ENCODE measurements at places on chromosomes 3 and 15. TPM values are rescaled to one million over a fixed set of nuclear protein-coding genes. Genes with fewer than 3 reads are reported as not detected.

SIDT1 gene
- total RNA-seq, result not detected

UBAP1L gene
- 4.6 TPM for total RNA-seq

FBN1 gene
- total RNA-seq, result 12.6 TPM

DNA sequence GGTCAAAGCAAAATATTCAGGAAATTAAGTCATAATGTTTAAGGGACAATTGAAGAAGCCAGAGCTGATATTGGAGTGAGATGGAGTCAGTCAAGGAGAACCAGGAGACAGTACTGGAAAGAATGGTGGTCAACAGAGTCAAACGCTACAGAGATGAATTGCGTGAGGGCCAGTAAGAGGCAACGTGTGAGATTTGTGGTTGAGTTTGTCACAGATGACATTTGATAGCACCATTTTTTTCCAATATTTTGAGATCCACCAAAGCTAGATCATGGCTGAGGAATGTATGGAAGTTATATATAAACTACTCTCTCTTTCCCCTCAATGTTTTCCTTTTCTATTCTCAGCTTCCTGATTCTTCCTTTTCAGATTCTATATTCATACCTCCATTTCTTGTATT, 375.1 kb upstream of the ROBO2 start:
- no peak for DNase-seq

GRCh38 chr3:108946292-108947285, 7.1 kb downstream of the GUCA1C start:
- no peak for DNase-seq

GRCh38 chr3:58079773-58080172, 71.6 kb downstream of the FLNB start:
- no peak for DNase-seq

DNA sequence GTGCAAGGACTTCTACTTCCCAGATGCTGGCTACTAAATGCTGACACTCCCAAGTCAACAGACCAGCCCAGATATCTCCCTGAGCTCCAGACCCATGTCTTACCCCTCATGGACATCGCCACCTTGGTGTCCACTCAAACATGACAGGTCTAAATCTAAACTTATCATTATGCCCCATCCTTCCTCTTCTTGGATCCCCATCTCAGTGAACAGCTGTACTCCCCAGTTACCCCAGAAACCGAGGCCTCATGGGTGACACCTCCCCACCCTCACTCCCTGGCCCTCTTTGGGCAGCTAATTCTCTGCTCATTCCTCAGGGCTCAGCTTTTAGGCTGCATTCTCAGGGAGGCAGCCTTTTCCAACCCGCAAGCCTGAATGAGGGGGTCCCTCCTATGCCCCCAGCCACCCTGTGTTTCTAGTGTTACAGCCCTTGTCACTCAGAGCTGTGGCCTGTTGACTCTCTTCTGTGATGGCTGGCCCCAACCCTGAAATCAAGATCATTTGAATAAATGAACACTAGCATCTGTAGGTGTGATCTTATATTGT, 5.4 kb downstream of the EHD4 start:
- DNase-seq, result no peak
